Effector memory CD4-positive, alpha-beta T cell (primary cell): ENCODE measurements at places on chromosomes 7 and 10.

DNA sequence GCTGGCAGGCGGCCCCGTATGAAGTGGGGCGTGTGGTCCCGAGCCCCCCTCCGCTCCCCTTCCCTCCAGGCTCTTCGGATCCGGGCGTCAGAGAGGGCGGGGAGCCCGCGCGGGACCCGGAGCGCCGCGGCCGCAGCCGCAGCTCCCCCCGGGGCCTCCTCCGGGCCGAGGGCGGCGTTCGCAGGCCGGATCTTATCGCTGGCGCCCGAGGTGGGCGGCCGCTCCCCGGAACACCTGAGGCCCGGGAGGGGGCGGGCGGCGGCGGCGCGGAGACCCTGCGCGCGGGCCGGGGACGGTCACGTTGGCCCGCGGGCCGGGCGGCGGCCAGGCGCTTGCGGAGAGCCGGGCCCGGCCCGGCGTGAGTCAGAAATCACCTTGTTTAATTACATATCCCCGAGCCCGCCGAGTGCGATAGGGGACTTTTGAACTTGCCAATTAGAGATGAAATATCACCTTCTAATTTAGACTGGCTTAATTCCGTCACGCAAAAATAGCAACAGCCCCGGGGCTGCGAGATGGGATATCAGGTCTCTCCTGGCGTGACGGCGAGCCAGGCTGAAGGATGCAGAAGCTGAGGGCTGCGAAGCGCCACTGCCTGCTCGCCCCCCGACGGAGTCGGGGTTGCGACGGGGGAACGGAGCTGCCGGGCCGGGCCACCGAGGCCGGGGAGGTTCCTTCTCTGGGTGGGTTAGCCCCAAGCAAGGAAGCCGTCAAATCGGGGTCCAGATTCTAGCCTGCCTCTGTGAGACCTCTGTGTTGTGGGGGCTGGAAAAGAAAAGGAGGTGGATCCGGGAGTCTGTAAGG, 43.4 kb downstream of the LDB3 start:
- DNase-seq, result peak; percentile 29

DNA sequence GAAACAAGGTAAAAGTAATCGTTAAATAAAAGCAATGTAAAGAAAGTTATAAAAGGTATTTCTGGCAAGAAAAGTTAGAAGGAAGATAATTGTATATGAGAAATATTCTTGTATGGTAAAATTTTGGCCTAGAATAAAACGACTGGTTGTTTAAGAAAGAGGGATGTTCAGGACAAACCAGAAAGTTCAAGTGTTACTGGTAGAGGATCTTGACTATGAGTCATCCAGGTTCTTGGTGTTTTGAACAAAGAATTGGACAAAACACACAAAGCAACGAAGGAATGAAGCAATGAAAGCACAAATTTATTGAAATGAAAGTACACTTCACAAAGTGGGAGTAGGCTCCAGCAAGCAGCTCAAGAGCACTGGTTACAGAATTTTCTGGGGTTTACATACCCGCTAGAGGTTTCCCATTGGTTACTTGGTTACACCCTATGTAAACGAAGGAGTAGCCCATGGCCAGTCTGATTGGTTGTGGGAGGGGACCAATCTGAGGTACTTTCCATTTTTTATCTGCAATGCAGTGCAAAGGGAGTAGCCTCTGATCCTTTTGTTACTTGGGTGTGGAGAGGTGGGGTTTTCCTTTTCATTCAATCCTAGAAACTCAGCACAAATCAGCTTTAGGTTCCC, 22.4 kb upstream of the GARS1 start:
- no peak for DNase-seq

DNA sequence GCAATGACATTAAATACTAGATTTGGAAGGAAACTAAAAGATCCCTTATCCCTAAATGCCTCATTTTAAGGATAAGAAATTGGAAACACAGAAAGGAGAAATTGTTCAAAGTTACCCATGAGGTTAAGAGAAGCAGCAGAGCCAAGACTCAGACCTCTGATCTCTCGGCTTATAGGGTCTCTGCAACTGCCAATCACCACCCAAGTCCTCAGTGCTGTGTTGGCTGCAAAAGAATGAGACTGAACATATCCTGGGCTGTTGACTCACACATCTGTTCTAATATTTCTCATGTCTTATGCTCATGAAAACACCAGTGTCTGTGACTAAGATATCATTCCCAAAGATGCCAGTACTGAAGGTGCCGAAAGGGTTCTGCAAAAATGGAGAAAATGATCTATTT, 153.3 kb downstream of the XPNPEP1 start:
- DNase-seq, result no peak

GRCh38 chr10:70096705-70097420, 35.8 kb downstream of the AIFM2 start:
- DNase-seq, result no peak

DNA sequence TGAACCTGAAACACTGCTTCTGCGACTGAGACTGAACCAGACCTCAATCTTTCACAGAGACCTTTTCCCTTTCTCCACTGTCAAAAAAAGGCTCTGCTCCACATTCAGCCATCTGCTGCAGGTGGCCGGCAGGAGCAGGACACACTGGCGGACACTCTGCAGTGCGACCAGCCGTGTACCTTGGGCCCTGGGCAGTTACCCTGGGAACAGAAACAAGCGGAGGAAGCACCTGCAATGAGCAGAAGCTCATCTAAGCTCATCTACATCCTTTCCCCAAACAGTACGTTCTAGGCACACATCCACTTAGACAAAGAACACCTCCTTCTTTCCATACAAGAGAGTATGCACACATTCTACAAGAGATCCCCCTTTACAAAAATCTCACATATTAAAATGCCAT, 22.8 kb downstream of the VOPP1 start:
- DNase-seq, result no peak

DNA sequence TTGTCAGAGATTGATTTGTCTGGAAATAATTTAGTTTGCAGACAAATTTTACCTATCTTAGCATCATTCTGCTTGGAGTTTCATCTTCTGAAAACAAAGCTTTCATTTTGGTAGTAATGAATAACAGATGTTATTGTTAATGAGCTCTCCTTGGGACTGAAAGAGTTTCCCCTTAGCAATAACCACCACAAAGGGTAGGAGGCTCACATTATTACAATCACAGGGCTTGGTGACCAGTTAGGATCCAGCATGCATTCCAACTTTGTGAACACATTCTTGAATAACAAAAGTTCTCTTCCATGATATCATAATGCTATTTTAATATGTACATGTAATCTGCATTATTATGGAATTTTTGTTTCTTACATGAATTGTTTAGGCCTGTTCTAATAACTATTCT, 148.8 kb upstream of the VWC2 start:
- no peak for DNase-seq
